ENCODE measurements at places on chromosomes 2 and 18.
A peak's percentile ranks its signal among the peaks of the same experiment; 100 is the strongest.

GRCh38 chr18:79523736-79524180 lies 128.0 kb downstream of the NFATC1 start:
- peak; percentile 84 for DNase-seq

DNA sequence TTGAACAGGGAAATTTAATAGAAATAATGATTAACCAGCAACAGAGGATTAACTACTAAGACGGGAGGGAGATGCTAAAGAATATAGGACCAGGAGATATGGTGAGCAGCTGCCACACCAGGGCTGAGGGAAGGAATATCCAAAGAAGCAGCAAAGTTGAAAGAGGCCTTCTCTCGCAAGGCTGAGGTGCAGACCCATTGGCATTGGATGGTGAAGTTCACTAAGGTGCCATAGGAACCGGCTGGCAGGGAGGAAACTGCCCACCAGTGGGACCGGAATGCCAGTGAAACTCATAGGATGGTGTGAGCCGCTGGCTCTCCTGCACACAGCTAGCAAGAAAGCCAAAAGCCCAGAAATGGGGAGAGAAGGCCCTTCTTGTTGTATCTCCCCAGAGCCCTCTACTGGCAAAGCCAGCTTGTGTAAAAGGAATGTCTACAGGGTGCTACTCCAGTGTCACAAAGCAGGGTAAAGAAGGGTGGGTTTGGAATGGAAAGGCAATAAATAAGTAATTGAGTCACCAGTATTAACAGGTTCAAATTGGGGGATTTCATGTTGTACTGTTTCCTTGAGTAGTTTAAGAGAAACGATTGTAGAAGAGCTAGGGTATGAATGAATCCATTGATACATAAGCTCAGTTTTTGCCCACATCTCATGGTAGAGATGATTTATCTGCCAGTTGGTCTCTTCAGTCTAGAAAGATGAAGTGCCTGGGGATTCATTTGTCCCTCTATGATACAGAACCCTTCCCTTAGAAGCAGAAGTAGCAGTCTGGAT lies 36.0 kb downstream of the FARP2 start:
- DNase-seq: no peak

DNA sequence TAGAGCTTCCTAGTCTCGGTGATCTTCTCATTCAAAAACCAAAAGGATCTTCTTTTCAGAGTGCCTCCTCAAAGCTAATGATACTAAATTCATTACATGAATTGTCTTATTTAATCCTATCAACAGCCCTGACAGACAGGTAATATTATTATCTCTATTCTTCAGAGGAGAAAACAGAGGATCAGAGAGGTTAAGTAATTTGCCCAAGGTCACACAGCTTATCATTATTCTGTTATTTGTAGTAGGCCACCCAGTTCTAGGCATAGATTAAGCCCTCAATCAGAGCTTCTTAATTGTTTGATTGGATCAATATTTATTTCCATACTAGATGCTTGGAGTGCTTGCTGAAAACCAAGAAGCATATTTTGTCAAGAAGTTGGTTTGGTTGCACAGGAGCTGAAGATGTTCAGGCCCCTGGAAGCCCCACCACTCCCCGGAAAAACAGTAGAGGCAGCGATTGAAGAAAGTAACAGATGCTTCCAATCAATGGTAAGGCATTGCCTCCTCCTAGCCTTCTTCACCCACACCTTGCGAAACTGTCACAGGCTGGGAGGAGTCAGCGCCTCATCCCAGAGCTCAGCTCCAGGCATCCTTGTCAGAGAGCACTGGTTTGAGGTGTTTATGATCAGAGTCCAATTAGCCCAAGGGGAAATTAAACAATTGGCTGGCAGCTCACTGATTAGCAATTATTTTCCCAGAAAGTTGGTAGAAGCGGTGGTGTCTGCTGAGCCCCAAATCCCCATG lies 487.2 kb downstream of the BCL11A start:
- no peak for DNase-seq

- DNase-seq: peak; percentile 71
These were observed 2.3 kb upstream of the ALKAL2 start for GRCh38 chr2:290090-290722.

- DNase-seq: peak; percentile 64
These were observed 69.1 kb downstream of the LRRFIP1 start for GRCh38 chr2:237696461-237696860.

DNA sequence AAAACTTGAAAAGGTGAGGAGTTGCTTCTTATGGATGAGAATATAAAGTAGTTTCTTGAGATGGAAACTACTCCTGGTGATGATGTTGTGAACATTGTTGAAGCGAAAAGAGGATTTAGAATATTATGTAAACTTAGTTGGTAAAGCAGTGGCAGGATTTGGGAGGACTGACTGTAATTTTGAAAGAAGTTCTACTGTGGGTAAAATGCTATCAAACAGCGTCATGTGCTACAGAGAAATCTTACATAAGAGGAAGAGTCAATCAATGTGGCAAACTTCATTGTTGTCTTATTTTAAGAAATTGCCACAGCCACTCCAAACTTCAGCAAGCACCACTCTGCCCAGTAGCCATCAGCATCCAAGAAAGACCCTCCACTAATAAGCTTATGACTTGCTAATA lies 112.9 kb upstream of the ZEB2 start:
- no peak for DNase-seq

- no peak for DNase-seq
These were observed 80.7 kb upstream of the RNF152 start for GRCh38 chr18:61973273-61974115.

DNA sequence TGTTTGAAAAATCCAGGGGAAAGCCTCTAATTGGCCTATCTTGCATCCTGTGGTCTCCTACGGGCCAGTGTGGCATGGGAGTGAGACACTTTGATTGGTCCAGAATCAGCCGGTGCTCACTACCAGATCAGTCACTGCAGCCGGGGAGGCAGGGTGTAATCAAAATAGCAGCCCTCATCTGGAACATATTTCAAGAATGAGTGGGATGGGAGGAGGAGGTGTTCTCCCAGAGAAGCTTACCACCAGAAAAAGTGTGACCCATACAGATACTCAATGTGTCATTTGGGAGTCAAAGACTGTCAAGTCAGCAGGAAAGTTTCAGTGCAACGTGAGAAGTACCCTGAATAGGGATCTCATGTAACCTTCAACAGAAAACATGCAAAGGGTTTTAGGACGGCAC lies 393.9 kb upstream of the SLC14A2 start:
- DNase-seq: no peak

- DNase-seq: no peak
These were observed 117.2 kb upstream of the CDH20 start for GRCh38 chr18:61216051-61216450.

Data from stimulated activated CD8-positive, alpha-beta memory T cell treated with anti-CD3 and anti-CD28 coated beads, Interleukin-4, amount 100 ng/mL, for 48 hours (primary cell).